ENCODE measurements at places on chromosomes 13 and 19.
A peak's percentile ranks its signal among the peaks of the same experiment; 100 is the strongest.

GRCh38 chr13:113170511-113170910, 12.1 kb downstream of the PROZ start:
- DNase-seq: no peak

GRCh38 chr13:80334597-80335260, 6.2 kb downstream of the SPRY2 start:
- no peak for DNase-seq

- DNase-seq: peak; percentile 15
These were observed 509 bp downstream of the KXD1 start for GRCh38 chr19:18558202-18558555.

GRCh38 chr19:2332341-2333026, 4.0 kb downstream of the SPPL2B start:
- DNase-seq: peak; percentile 43

DNA sequence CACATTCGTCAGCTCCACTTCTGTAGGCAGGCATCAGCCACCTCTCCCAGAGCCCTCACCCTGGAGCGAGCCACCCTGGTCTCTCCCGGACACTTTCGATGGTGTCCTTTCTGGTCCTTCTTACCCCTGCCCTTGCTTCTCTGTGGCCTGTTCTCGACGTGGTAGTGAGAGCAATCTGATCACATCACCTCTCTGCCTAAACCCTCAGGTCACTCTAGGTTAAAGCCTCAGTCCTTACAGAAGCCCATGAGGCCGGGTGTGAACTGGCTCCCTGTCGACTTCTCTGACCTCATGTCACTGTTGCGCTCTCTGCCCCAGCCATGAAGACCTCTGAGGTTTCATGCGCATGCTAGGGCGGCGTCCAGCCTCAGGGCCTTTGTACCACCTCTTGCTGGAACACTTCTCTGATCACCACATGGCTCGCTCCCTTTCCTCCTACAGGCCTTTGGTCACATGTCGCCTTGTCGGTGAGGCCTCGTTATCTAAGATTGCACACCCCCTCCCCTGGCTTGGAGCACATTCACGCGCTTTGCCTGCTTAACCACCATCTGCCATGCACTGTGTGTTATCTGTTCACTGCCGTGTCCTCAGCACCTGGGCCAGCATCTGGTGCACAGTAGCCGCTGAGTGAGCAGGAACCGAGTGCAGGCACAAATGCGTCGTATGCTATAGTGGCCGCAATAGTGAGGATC, 101.5 kb downstream of the DPF1 start:
- no peak for DNase-seq
